ENCODE measurements at places on chromosomes 4 and X. TPM values are rescaled to one million over a fixed set of nuclear protein-coding genes. Genes with fewer than 3 reads are reported as not detected.

The ZXDA gene
- polyA plus RNA-seq = 1.8 TPM

The CFI gene
- polyA plus RNA-seq = 2.0 TPM

The SSX2B gene
- polyA plus RNA-seq = not detected

The ODAPH gene
- polyA plus RNA-seq = not detected

The FRG1 gene
- 28.8 TPM for polyA plus RNA-seq

The TRIM75 gene
- not detected for polyA plus RNA-seq

The FAM9A gene
- polyA plus RNA-seq = not detected

The FRMPD3 gene
- polyA plus RNA-seq = 0.06 TPM

The TCEAL2 gene
- polyA plus RNA-seq = 21.0 TPM

The EDA2R gene
- polyA plus RNA-seq = 0.37 TPM

The PQBP1 gene
- polyA plus RNA-seq = 133 TPM

The CLDN34 gene
- not detected for polyA plus RNA-seq

The FANCB gene
- 0.25 TPM for polyA plus RNA-seq

The GPAT3 gene
- 1.7 TPM for polyA plus RNA-seq

The NPNT gene
- polyA plus RNA-seq = 4.7 TPM

The PAGE5 gene
- polyA plus RNA-seq = not detected

Measured in stomach (tissue), 19 donors.